ENCODE measurements at places on chromosomes 4 and X.
A peak's percentile ranks its signal among the peaks of the same experiment; 100 is the strongest.

GRCh38 chr4:38150766-38151165, 190.6 kb downstream of the PTTG2 start:
- DNase-seq, result no peak

DNA sequence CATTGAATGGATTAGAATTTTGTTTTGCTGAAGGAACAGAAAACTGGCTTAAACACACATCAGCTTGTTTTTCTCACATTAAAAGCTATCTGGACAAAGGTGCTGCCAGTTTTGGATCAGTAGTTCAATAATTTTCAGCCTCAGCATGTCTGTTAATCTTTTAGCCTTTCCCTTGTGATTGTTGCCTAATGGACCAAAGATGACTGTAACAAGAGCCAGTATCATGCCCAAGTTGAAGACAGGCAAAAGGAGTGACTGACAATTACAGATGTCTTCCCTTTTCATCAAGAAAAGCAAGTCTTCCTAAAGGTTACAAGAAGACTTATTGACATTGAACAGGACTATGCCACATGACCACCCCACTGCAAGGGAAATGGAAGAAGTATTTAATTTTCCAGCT, 419.7 kb downstream of the MAPK10 start:
- no peak for DNase-seq

GRCh38 chr4:136032391-136032790, 1499.9 kb downstream of the PCDH18 start:
- no peak for DNase-seq

GRCh38 chr4:142356801-142357200, 489.3 kb downstream of the INPP4B start:
- no peak for DNase-seq

DNA sequence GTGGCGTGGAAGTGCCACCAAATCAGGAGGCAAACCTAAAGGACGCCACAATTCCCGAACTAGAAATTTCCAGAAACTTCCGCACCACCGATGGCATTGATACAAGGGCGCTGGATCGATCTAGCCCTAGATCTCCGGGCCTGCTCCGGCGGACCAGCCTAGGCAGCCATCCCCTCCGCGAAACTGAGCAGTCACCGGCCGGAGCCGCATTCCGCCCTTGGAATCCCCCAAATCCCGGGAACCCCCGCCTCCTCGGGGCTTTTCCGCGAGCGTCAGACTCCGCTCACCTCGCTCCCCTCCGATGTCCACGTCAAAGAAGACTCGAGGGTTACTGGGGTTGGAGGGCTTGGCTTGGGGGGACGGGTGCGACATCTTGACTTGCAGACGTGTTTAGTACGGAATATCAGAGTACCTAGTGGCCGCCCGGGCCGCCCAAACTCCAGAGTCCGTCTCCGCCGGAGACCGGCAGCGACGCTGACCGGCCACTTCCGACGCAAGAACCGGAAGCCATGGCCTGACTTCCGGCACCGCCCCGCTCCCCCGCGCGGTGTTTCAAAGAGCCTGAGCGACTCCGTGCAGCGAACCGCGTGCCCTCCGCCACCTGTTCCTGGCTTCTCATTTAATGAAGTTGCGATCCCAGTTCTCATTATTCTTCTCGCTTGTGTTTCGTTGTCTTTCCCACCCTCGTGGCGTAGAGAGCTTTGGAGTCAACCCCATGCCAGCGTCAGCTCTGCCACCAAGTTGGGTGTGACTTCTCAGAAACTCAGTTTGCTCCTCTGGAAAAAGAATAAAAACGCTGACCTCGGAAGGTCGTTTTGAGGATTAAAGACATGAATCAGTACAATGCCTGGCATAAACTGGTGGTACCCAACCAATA, at the start of gene PPID:
TSS of gene PPID (minus strand) at position 480 of the 877 bp plus-strand sequence. CDS start at position 372, 108 bp downstream.
- peak; percentile 85 for DNase-seq

DNA sequence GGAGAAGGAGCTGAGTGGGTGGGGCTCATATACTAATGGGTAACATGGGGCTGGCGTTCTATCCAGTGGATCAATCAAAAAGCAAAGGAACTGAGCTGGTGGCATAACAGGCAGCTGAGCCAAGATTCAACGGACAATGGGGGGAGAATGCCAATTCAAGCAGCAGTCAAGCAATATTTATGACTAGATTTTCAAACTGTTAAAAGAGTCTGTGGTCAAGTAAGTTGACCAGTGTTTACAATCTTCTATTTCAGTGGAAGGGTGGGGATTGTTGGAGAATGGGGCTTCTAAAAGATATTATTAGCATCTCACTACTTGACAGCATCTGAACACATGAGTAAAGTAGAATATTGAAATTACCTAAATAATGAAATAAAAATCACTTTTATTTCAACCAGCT, 64.9 kb upstream of the SCRG1 start:
- DNase-seq, result no peak

GRCh38 chr4:173177232-173177631, 8.6 kb downstream of the GALNT7 start:
- peak; percentile 57 for DNase-seq

DNA sequence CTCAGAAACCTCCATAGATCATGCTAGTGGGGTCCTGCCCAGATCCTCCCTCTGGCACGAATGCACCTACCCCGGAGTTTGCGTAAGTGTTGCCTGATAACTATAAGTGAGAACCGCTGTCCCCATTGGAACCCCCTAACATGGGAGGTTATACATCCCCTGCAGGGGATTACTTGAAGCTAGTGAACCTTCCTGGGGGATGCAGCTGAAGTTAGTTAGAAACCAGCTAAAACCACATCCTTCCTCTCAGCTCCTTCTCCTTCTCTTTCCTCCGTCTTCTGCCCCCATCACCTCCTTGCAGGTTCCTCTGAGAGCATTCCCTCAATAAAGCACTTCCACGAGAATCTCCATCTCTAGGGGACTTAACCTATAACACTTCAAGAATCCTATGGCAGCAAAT, 95.0 kb downstream of the ZNF827 start:
- DNase-seq, result no peak

Data from cerebellum (tissue), 4 donors.